Memory B cell (primary cell): ENCODE measurements at places on chromosomes 11 and 22.

DNA sequence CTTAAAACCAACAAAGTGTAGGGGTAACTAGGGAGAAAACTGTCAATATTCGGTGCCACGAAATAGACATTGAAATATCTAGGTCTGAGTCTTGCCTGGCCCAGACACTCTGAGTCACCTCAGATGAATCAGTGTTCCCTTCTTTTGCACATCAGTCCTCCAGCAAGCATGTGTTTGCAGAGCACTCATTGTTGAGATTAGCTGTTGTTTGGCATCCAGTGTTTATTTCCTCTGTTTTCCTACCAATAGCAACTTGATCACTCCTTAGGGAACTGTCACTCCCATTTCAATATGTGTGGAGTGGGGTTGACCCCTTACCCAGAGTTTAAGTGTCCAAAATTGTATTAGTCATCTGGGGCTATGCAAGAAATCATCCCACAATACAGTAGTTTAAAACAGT is 4.7 kb upstream of the ASCC2 start:
- no peaks in the 10 kb centered on the region for H3K36me3 ChIP-seq
- H3K4me3 ChIP-seq = no peak overlapping the region
- no peak for DNase-seq
- no peak overlapping the region for H3K27ac ChIP-seq

DNA sequence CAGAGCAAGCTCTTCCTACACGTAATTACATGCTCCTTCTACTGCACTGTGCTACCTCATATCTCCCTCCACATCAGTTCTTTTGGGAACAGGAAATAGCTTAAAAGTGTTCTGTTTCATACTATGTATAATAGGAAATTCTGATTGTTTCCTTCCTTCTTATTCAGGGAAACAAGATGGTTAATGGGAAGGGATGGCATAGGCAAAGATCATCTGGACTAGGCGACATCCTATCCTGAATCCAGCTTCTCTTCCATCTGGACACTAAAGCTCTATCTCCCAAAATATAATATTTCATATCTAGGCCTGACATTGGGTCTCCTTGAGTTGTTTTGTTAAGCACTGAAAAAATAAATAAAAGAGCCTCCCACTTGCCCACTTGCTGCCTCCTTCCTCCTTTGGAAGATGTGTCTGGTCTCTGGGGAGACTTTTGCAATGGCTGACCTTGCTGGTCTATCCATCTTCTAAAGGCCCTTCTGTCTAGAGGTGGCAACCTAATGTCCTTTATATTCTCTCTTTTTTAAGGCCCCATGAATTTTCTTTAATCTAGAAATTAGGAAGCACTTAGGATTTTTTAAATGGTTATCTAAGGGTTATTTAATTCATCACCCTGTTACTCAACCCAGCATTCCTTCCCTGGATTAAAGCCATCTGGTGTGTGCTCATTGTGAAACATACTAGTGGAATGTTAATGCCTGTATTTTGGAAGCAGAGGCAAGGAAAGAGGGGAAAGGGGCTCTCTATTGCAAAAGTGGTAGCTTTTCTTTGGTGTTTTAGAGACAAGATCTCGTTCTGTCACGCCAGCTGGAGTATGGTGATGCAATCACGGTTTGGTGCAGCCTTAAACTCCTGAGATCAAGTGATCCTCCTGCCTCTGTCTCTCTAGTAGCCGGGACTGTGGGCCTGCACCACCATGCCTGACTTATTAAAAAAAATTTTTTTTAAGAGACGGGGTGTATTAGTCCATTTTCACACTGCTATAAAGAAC is 20.6 kb downstream of the CLMP start:
- no peak overlapping the region for H3K4me3 ChIP-seq
- no peak overlapping the region for H3K27ac ChIP-seq
- H3K4me1 ChIP-seq = no peaks in the 10 kb centered on the region
- peaks cover 7% of the 10 kb centered on the region for H3K27me3 ChIP-seq
- DNase-seq = no peak

GRCh38 chr11:107221748-107222285 is 203.5 kb upstream of the GUCY1A2 start:
- no peak overlapping the region for H3K4me3 ChIP-seq
- H3K36me3 ChIP-seq = no peaks in the 10 kb centered on the region
- no peaks in the 10 kb centered on the region for H3K27me3 ChIP-seq

DNA sequence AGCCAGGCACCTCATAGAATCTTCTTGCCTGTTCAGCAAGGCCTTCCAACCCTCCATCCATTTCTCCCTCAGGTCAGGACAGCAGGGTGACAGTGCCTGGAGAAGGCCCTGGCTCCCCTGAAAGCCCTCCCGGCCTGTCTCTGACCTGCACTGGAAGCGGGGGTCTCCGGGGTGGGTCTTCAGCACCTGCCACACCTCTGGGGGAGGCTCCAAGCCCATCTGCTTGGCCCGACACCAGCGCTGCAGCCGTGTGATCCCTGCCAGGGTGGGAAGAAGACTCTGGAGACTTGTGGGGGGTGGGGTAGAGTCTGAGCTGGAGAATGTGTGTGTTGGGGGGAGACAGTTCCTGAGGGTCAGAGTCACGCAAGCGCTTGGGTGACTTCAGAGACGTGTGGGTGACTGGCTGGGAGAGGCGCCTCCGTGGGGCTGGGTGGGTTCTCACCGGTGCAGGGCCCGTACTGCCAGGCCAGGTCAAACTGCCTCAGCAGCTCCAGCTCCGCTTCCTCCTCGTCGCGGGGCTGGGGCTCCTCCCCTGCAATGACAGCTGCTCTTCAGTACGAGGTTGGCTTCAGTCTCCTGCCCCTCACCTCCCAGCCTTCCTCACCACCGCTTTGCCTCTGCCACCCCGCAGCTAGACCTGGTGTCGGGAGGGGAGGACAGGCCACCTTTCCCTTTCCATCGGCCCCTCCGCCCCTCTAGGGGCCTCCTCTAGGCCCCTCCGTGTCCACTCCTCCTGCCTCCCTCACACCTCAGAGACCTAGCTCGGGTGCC is 615 bp downstream of the POLD4 start:
- no peaks in the 10 kb centered on the region for H3K27me3 ChIP-seq
- peak overlapping the region; percentile 91 for H3K4me3 ChIP-seq
- peak overlapping the region; percentile 97 for H3K27ac ChIP-seq

DNA sequence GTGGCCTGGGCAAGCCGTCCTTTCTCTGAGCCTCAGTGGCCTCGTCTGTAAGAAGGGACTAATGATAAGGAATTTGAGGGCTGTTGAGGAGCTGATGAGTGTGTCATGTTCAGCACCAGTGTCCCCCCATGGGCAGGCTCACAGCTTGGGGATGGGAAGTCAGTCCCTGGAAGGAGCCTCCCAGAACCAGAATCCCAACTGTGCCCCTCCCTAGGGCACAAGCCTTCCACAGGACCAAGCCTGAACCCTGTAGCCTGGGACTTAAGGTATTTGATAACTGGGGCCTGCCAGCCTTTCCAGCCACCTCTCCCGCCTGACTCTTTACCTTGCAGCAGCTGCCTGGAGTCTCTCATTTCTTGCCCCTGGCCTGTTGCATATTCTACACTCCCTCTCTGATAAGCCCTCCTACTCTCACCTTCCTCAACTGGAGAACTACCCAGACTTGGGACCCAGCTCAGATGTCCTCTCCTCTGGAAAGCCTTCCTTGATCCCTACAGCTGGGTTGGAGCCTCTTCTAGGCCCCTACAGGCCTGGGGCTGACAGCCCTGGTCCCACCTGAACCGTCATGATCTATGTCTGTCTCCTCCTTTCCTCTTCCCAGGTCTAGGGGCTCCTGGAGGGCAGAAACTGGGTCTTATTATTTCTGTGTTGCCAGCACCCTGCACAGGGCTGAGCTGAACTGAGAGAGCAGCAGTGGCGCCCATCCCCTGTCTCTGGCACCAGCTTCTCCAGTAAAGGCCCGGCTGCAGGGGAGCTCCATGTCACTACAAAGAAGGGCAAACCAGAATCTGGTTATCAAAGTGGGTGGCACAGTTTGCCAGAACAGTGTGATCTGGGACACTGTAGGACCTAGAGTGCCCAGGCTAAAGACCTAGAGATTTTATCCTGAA is 1.6 kb downstream of the P2RY2 start:
- peak overlapping the region; percentile 65 for H3K4me3 ChIP-seq
- H3K4me1 ChIP-seq = peaks cover 8% of the 10 kb centered on the region
- H3K27me3 ChIP-seq = peaks cover 5% of the 10 kb centered on the region

DNA sequence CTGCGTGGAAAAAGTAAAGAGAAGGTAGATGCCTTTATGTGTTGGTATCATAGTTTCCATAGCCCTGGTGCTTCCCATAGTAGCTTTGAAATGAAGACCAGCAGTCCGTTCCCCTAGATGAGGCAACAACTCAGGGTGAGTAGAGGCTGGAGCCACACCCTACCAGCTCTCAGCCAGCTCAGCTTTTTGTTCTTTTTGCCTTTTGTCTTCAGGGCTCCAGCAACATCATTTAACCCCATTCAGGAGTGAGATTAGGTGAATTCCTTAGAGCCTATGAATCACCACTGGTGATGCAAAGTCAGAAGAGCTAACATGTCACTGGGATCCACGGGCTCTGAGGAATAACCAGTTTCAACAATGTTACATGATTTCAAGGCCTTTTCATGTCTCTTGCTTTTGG is 14.0 kb upstream of the SESN3 start:
- no peak overlapping the region for H3K4me3 ChIP-seq
- DNase-seq = no peak
- H3K36me3 ChIP-seq = no peaks in the 10 kb centered on the region
- peaks cover 38% of the 10 kb centered on the region for H3K4me1 ChIP-seq
- H3K27me3 ChIP-seq = no peaks in the 10 kb centered on the region

DNA sequence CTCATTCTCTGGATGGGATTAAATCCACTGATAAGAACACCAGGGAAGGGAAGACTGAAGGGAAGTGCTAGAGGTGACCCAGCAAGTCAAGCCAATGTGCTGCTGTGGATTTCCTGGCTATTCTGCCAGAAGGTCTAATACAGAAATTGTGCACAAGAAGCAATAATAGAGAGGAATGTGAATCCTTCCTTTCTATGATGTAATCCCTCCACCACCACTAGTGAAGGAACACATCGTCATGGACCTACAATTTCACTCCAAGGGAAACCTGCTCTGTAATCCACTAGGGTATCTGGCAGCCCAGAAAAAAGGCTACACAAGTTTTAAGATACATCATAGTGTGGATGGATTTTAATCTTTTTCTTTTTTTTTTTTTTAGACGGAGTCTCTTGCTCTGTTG is 17.4 kb downstream of the LARGE2 start:
- H3K36me3 ChIP-seq = peaks cover 7% of the 10 kb centered on the region
- peaks cover 18% of the 10 kb centered on the region for H3K4me1 ChIP-seq
- no peak for DNase-seq
- H3K27ac ChIP-seq = no peak overlapping the region
- no peaks in the 10 kb centered on the region for H3K27me3 ChIP-seq

DNA sequence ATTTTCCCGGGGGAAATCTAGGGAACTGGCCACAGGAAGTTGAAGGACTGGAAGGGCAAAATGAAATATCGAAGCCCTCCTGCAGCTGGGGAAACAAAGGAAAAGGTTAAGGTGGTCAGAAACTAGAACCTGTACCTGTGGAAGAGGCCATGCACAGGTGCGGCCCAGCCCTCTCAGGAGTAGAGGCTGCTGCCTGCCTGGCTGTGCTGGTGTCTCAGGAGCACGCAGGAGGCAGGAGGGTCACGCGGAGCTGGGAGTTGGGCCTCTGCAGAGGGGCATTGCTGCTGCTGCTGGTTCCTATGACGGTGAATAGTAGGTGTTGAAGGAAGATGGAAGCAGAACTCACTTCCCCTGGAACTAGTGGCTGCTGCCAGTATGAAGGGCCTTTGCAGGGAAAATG is 425.7 kb downstream of the NTM start:
- H3K27me3 ChIP-seq = no peaks in the 10 kb centered on the region
- no peaks in the 10 kb centered on the region for H3K36me3 ChIP-seq
- no peak overlapping the region for H3K4me3 ChIP-seq
- DNase-seq = no peak
- no peaks in the 10 kb centered on the region for H3K4me1 ChIP-seq
- H3K27ac ChIP-seq = no peak overlapping the region

DNA sequence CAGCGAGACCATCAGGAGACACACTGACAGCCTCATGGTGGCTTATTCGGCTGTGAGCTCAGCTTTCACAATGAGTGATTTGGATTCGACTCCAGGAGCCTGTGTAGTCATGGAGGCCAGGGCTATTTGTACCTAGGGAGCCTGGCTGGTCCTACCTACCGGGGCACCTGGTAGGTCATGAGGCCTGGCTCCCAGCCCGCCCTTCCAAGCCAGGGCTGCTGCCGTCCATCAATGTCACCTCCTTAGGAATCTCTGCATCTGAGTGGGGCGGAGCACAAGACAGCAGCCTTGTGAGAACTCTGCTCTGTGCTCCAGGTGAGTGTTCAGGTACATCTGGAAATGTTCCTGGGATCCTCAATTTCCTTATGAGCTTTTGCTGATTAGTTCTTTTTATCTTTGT is at the start of gene SCGB1D4:
TSS of gene SCGB1D4 (minus strand) at position 101 of the 400 bp plus-strand sequence. CDS start at position 36, 65 bp downstream.
- H3K27me3 ChIP-seq = peaks cover 11% of the 10 kb centered on the region
- H3K27ac ChIP-seq = no peak within 1 kb of the TSS
- H3K4me3 ChIP-seq = no peak within 1 kb of the TSS
- no peaks in the 10 kb centered on the region for H3K4me1 ChIP-seq
- no peak for DNase-seq
- H3K36me3 ChIP-seq = no peaks in the 10 kb centered on the region

DNA sequence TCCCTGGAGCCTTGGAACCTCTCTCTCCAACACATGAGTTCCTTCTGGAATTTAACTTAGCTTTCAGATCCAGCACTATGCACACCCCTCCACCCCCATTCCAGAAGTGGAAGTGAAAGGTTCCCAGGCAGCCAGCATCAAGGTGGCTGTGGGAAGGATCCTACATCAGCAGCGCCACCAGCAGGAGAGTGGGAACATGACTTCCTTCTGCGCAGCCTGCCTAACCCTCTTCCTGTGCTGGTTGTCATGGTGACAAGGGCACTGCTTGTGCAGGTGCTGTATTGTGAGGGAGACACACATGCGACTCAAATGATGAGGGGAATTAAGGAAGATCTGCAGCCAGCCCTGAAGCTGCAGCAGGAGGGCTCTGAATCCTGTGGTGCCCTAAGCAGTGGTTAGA is 904.5 kb upstream of the API5 start:
- no peak for DNase-seq
- H3K27ac ChIP-seq = no peak overlapping the region
- H3K4me1 ChIP-seq = no peaks in the 10 kb centered on the region
- no peaks in the 10 kb centered on the region for H3K36me3 ChIP-seq

DNA sequence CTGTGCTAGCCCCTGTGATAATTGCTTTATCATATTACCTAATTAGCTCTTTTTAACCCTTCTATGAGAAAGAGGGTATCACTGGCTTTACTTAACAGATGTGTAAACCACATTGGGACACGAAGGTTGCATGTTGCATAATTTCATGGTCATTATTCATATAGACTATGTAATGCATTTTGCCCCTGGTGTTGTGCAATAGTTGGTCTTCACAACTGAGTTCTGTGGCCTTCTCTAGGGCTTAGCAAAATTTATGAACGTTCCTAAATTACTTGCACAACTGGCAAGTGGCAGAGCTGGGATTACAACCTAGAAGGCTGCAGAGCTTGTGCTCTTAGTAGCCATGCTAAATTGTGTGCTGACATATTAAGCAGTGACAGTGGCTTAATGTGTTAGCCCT is 34.6 kb upstream of the PDGFD start:
- no peak overlapping the region for H3K4me3 ChIP-seq
- no peaks in the 10 kb centered on the region for H3K27me3 ChIP-seq
- DNase-seq = no peak
- H3K36me3 ChIP-seq = no peaks in the 10 kb centered on the region
- H3K4me1 ChIP-seq = peaks cover 3% of the 10 kb centered on the region

GRCh38 chr11:2752923-2753322 is 53.1 kb upstream of the KCNQ1OT1 start:
- H3K27me3 ChIP-seq = no peaks in the 10 kb centered on the region
- H3K4me3 ChIP-seq = no peak overlapping the region
- peaks cover 55% of the 10 kb centered on the region for H3K36me3 ChIP-seq
- no peaks in the 10 kb centered on the region for H3K4me1 ChIP-seq
- DNase-seq = no peak

GRCh38 chr11:45250035-45250718 is 36.0 kb downstream of the SYT13 start:
- no peak overlapping the region for H3K4me3 ChIP-seq
- no peak for DNase-seq
- peaks cover 4% of the 10 kb centered on the region for H3K4me1 ChIP-seq
